Breast epithelium (tissue), 4 donors: ENCODE measurements at places on chromosomes 3 and 15. TPM values are rescaled to one million over a fixed set of nuclear protein-coding genes. Genes with fewer than 3 reads are reported as not detected.

DNA sequence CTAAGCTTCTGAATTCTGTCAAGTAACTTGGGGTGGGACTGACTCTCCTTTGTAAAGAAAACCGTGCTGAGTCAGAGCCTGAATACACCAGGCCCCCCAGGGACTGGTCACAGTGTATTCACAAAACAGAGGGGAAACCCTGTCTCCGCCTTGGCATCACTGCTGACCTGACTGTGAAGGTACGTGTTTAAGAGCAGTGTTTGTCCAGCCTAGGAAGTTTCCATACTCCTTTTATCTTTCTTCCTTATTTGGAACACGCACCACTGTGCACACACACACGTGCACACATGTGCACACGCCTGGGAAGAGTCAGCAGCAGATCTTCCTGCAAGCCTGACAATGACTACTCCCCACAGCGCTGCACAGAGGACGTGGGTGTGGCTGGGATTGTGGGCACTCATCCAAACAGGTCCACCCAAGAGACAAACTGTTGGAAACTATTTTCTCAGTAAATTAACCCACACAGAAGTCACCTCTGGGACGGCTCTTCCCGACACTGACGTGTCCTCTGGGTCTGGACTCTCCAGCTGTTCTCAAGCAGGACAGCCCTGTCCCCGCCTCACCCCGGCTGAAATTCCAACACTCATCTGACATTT, 87.7 kb downstream of the ATP10A start:
- H3K36me3 ChIP-seq, result no peaks in the 10 kb centered on the region
- H3K4me1 ChIP-seq, result no peaks in the 10 kb centered on the region
- no peaks in the 10 kb centered on the region for H3K27me3 ChIP-seq
- no peak overlapping the region for H3K4me3 ChIP-seq
- H3K27ac ChIP-seq, result no peak overlapping the region
- no peak for DNase-seq

DNA sequence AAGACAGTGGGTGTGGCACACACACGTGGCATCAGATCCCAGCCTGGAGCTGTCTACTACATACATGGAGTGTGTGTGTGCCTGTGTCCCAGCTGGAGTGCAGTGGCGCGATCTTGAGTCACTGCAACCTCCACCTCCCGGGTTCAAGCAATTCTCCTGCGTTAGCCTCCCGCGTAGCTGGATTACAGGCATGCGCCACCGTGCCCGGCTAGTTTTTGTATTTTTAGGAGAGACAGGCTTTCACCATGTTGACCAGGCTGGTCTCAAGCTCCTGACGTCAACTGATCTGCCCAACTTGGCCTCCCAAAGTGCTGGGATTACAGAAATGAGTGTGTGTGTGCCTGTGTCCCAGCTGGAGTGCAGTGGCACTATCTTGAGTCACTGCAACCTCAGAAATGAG, 108.8 kb downstream of the IL12A start:
- H3K4me3 ChIP-seq, result no peak overlapping the region
- no peak overlapping the region for H3K27ac ChIP-seq
- no peaks in the 10 kb centered on the region for H3K4me1 ChIP-seq
- no peaks in the 10 kb centered on the region for H3K36me3 ChIP-seq
- H3K27me3 ChIP-seq, result no peaks in the 10 kb centered on the region

GRCh38 chr15:29062626-29063025, 176.9 kb downstream of the APBA2 start:
- no peaks in the 10 kb centered on the region for H3K4me1 ChIP-seq
- DNase-seq, result no peak
- no peak overlapping the region for H3K27ac ChIP-seq
- H3K4me3 ChIP-seq, result no peak overlapping the region

- no peaks in the 10 kb centered on the region for H3K27me3 ChIP-seq
- H3K27ac ChIP-seq, result peak overlapping the region; percentile 100
- H3K36me3 ChIP-seq, result no peaks in the 10 kb centered on the region
These were observed 3.1 kb downstream of the CSRNP1 start for GRCh38 chr3:39150148-39150802.

GRCh38 chr3:142279965-142280590, 54.7 kb upstream of the GK5 start:
- no peak overlapping the region for H3K27ac ChIP-seq
- no peaks in the 10 kb centered on the region for H3K27me3 ChIP-seq
- H3K36me3 ChIP-seq, result no peaks in the 10 kb centered on the region
- DNase-seq, result peak; percentile 24

DNA sequence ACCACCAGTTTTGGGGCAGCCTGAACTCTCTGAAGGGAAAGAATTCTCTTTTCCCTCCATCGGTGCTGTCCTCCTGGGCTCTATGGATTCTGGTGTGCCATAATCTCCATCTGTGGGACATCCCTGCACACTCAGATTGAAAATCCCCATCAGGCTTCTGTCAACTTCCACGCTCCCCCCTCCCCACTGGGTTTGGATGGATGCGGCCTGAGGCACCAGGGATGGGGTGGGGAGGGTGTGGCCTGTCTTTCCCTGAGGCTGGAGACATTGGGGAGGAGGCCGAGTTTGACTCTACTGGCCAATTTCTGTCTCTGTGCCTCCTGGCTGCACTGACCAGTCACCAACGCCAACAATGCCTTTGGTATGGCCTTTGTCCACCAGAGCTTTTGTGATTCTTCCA, 16.3 kb upstream of the FBLN2 start:
- no peaks in the 10 kb centered on the region for H3K36me3 ChIP-seq
- H3K27me3 ChIP-seq, result no peaks in the 10 kb centered on the region
- H3K27ac ChIP-seq, result peak overlapping the region; percentile 69
- H3K4me1 ChIP-seq, result no peaks in the 10 kb centered on the region

DNA sequence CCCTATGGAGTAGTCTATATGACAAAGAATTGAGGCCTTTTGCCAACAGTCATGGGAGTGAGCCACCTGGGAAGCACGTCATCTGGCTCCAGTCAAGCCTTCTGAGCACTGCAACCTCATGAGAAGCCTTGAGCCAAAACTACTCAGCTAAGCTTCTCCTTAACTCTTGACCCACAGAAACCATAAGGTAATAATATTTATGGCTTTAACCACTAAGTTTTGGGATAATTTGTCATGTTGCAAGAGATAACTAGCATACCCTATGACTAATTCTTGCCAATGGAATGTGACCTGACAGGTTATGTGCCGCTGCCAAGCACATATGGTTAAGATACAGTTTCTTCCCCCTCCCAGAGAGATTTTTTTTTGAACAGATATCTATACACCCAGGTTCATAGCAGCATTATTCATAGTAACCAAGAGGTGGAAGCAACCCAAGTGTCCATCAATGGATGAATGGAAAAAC, 11.8 kb upstream of the SLC6A11 start:
- H3K27me3 ChIP-seq, result no peaks in the 10 kb centered on the region
- H3K27ac ChIP-seq, result no peak overlapping the region
- no peaks in the 10 kb centered on the region for H3K36me3 ChIP-seq
- no peak for DNase-seq

DNA sequence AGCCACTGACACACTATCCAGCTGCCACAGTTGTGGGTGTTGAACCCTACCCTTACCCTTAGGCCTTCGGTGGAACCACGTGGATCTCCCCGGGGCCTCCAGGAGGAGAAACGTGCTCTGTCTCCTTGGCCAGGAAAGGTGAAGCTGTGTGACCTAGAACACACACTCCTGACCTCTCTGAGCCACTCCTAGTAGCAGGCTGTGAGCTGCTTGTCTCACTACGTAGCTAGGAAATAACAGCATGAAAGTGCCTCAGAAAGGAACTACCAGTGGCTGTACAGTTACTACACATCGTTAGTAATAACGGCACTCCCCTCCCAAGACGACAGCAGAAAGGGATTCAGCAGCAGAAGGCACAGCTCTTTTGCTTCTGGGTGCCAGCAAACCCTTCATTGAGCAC, 36.2 kb upstream of the SLC6A6 start:
- no peaks in the 10 kb centered on the region for H3K36me3 ChIP-seq
- no peak overlapping the region for H3K27ac ChIP-seq
- H3K27me3 ChIP-seq, result no peaks in the 10 kb centered on the region
- DNase-seq, result no peak

GRCh38 chr15:43150191-43150929, 17.0 kb downstream of the TMEM62 start:
- H3K27me3 ChIP-seq, result no peaks in the 10 kb centered on the region
- no peak overlapping the region for H3K27ac ChIP-seq
- no peak for DNase-seq
- H3K36me3 ChIP-seq, result peaks cover 4% of the 10 kb centered on the region
- H3K4me3 ChIP-seq, result no peak overlapping the region

DNA sequence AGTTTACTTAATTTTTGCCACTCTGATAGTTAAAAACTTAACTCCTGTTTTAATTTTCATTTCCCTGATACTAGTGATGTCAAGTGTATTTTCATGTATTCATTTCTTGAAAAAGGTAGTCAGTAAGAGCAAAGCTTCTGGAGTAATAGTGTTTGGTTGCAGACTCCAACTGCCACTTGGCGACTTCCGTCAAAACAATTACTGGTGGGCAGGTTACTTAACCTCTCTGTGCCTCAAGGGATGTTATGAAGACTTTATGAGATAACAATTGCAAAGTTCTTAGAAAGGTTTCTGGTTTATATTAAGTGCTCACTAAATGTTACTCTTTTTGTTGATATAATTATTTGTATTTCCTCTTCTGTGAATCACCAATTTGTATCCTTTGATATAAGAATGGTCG, 129.7 kb downstream of the NFKBIZ start:
- H3K4me1 ChIP-seq, result no peaks in the 10 kb centered on the region
- H3K27ac ChIP-seq, result no peak overlapping the region
- no peak for DNase-seq
- no peaks in the 10 kb centered on the region for H3K36me3 ChIP-seq
- H3K27me3 ChIP-seq, result no peaks in the 10 kb centered on the region
- H3K4me3 ChIP-seq, result no peak overlapping the region

GRCh38 chr3:15973940-15974339, 176.2 kb upstream of the ANKRD28 start:
- no peaks in the 10 kb centered on the region for H3K36me3 ChIP-seq
- no peak for DNase-seq
- H3K27ac ChIP-seq, result no peak overlapping the region

- DNase-seq, result no peak
- no peaks in the 10 kb centered on the region for H3K4me1 ChIP-seq
- no peaks in the 10 kb centered on the region for H3K27me3 ChIP-seq
- no peak overlapping the region for H3K4me3 ChIP-seq
- no peaks in the 10 kb centered on the region for H3K36me3 ChIP-seq
These were observed 763.9 kb upstream of the GRM7 start for GRCh38 chr3:6097021-6097420.

PRSS50 gene
- not detected for total RNA-seq

LOXL1 gene
- total RNA-seq, result 11.3 TPM

WNT7A gene
- total RNA-seq, result not detected

TP63 gene
- total RNA-seq, result 0.96 TPM

NDN gene
- 105 TPM for total RNA-seq

FAM162A gene
- 27.2 TPM for total RNA-seq

LCMT2 gene
- total RNA-seq, result 6.6 TPM
